ENCODE measurements at places on chromosomes 6 and 20. TPM values are rescaled to one million over a fixed set of nuclear protein-coding genes. Genes with fewer than 3 reads are reported as not detected.
A peak's percentile ranks its signal among the peaks of the same experiment; 100 is the strongest.

GRCh38 chr6:7725849-7726415 is at the start of gene BMP6:
Gene BMP6 (plus strand): TSS chr6:7726099. CDS start chr6:7726956, 857 bp downstream.
- no peak within 1 kb of the TSS for H3K27ac ChIP-seq
- peaks cover 13% of the 10 kb centered on the region for H3K4me1 ChIP-seq
- DNase-seq: peak; percentile 74
- no peaks in the 10 kb centered on the region for H3K36me3 ChIP-seq
- H3K27me3 ChIP-seq: peaks cover 80% of the 10 kb centered on the region

DNA sequence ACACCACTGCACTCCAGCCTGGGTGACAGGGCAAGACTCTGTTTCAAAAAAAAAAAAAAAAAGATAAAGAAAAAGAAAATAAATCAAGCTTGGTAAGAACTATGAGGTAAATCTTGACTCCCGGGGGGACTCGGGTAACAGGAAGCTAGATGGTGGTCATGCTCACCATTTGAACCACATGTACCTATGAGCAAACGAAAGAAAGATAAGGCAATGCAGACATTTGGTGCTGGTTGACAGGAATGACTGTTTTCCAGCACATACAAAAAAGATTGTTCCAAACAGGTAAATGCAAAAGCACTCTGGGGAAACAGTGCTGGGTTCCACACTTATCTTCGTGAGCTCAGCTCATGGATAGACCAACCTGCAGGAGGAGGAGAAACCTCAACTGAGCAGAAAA is 22.8 kb upstream of the PTPN1 start:
- H3K4me1 ChIP-seq: peaks cover 60% of the 10 kb centered on the region
- peak overlapping the region; percentile 27 for H3K4me3 ChIP-seq
- H3K27ac ChIP-seq: peak overlapping the region; percentile 82
- H3K36me3 ChIP-seq: peaks cover 6% of the 10 kb centered on the region

- no peaks in the 10 kb centered on the region for H3K27me3 ChIP-seq
- no peaks in the 10 kb centered on the region for H3K4me1 ChIP-seq
- H3K27ac ChIP-seq: no peak overlapping the region
- H3K36me3 ChIP-seq: no peaks in the 10 kb centered on the region
Observed at GRCh38 chr6:55108134-55109130, 65.9 kb upstream of the HCRTR2 start.

GRCh38 chr6:65091561-65091960 is 615.5 kb downstream of the EYS start:
- DNase-seq: no peak
- no peaks in the 10 kb centered on the region for H3K4me1 ChIP-seq
- H3K27ac ChIP-seq: no peak overlapping the region
- no peak overlapping the region for H3K4me3 ChIP-seq

GRCh38 chr6:158812611-158813010 is 6.6 kb downstream of the EZR start:
- H3K4me1 ChIP-seq: peaks cover 90% of the 10 kb centered on the region
- no peaks in the 10 kb centered on the region for H3K27me3 ChIP-seq
- DNase-seq: no peak
- peak overlapping the region; percentile 67 for H3K27ac ChIP-seq
- H3K4me3 ChIP-seq: peak overlapping the region; percentile 99

DNA sequence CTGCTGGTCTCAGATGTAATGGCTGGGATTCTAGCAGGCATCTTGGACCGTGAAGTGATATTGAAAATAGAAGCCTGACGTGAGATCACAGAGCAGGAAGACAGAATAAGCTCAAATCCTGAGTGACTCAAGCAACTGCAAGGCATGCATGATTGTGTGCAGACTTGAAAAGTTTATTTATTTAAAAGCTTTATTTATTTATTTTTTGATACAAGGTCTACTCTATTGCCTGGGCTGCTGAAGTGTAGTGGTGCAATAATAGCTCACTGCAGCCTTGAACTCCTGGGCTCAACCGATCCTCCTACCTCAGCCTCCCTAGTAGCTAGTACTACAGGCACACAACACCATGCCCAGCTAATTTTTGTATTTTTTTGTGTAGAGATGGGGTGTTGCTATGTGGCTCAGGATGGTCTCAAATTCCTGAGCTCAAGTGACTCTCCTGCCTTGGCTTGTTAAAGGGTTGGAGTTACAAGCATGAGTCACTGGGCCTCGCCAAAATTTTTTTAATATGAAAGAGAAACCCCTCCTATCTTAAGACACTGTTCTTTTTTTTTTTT is 40.1 kb upstream of the RNF144B start:
- H3K27me3 ChIP-seq: peaks cover 27% of the 10 kb centered on the region
- no peak overlapping the region for H3K27ac ChIP-seq
- H3K4me3 ChIP-seq: no peak overlapping the region
- DNase-seq: no peak

- no peak overlapping the region for H3K27ac ChIP-seq
- H3K36me3 ChIP-seq: no peaks in the 10 kb centered on the region
- no peak for DNase-seq
Observed at GRCh38 chr6:129469070-129469662, 240.8 kb downstream of the ARHGAP18 start.

- H3K27ac ChIP-seq: peak overlapping the region; percentile 95
Observed at GRCh38 chr20:50519036-50519762, 9.0 kb downstream of the PTPN1 start.

GRCh38 chr6:158487495-158487894 is 72.4 kb upstream of the TMEM181 start:
- H3K36me3 ChIP-seq: no peaks in the 10 kb centered on the region
- H3K27me3 ChIP-seq: no peaks in the 10 kb centered on the region
- H3K27ac ChIP-seq: no peak overlapping the region
- no peak for DNase-seq
- H3K4me1 ChIP-seq: no peaks in the 10 kb centered on the region

GRCh38 chr6:5403076-5403475 is 141.8 kb downstream of the FARS2 start:
- no peak overlapping the region for H3K27ac ChIP-seq
- H3K27me3 ChIP-seq: no peaks in the 10 kb centered on the region
- peaks cover 15% of the 10 kb centered on the region for H3K4me1 ChIP-seq
- no peak overlapping the region for H3K4me3 ChIP-seq

GRCh38 chr6:158730541-158730907 is 80.7 kb downstream of the SYTL3 start:
- peaks cover 12% of the 10 kb centered on the region for H3K4me1 ChIP-seq
- no peak overlapping the region for H3K27ac ChIP-seq
- H3K27me3 ChIP-seq: no peaks in the 10 kb centered on the region
- DNase-seq: no peak

GRCh38 chr6:56345376-56345995 is 98.1 kb upstream of the COL21A1 start:
- no peak for DNase-seq
- no peaks in the 10 kb centered on the region for H3K36me3 ChIP-seq
- H3K4me1 ChIP-seq: no peaks in the 10 kb centered on the region

GRCh38 chr20:41141153-41141815 is 3.9 kb downstream of the PLCG1 start:
- no peaks in the 10 kb centered on the region for H3K27me3 ChIP-seq
- H3K4me1 ChIP-seq: peaks cover 74% of the 10 kb centered on the region
- peaks cover 36% of the 10 kb centered on the region for H3K36me3 ChIP-seq
- peak overlapping the region; percentile 90 for H3K27ac ChIP-seq
- no peak for DNase-seq

DNA sequence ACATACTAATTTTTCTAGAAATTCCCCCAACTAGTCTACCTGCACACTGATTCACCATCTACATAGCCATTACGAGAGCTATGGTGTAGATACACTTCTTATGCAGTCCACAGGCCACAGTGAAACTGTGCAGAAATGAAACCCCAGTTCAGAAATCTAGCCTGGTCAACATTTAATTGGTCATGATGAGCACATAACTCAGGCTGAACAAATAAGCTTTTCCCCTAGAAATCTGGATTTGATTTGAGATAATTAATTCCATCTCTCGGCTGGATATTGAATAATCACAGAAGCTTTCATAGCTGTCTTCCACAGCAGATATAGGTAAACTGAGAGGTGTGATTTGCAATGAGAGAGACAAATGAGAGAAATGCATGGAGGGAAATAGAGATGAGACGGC is 22.6 kb upstream of the TINAG start:
- no peak overlapping the region for H3K4me3 ChIP-seq
- H3K27ac ChIP-seq: no peak overlapping the region
- DNase-seq: no peak
- H3K4me1 ChIP-seq: no peaks in the 10 kb centered on the region

DNA sequence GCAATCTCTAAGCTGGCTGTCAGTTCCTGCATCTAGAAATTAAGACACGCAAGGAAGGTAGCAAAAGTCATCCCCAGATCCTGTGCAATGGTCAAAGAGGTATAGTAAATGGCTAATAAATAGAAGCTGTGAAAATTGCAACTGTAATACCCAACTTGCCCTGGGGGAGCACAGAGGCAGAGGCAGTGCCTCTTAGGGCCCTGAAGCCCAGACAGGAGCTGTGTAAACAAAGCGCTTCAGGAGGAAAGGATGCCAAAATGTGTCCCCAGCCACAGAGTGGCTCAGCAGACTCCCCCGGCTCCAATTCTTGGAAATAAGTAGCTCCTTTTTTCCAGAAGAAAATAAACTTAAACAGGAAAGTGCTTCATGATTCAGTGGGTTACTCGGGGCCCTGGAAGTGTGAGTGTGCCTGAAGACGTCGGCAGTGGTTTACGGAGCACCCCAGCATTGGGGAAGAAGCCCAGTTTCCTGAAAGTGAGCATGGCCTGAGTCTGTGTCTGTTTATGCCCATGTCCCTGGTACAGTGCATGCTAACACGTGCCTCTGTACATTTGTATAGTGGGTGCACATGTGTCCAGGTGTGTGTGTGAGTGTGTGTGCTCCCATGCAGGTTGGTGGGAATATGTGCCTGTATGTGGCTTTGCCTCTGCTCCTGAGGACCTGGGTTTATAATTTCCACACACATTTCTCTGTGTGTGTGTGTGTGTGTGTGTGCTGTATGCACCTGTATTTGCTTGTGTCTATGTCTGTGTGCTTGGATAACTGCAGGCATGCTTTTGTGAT is 246.7 kb downstream of the MAFB start:
- DNase-seq: no peak
- H3K4me3 ChIP-seq: no peak overlapping the region
- H3K27ac ChIP-seq: no peak overlapping the region
- H3K36me3 ChIP-seq: no peaks in the 10 kb centered on the region
- H3K4me1 ChIP-seq: no peaks in the 10 kb centered on the region

DNA sequence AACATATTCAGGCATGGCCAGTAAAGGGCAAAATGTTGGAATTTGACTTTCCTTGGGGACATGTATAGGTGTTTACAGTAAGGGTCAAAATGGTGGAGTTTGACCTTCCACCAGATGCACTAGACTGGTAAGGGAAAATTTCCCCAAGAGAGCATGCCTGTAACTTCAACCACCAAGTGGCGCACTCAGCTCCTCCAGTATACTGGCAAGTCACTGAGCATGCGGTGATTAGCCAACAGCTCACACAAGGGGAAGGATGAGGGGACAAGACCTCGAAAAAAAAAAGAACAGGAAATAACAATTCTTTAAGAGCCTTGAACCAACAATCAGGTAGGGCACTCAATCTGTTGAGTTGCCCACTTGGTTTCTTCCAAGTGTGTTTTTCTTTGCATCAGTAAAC is 140.9 kb downstream of the EYS start:
- DNase-seq: no peak
- H3K36me3 ChIP-seq: no peaks in the 10 kb centered on the region
- H3K4me1 ChIP-seq: no peaks in the 10 kb centered on the region
- no peak overlapping the region for H3K4me3 ChIP-seq
- H3K27me3 ChIP-seq: no peaks in the 10 kb centered on the region
- H3K27ac ChIP-seq: no peak overlapping the region

DNA sequence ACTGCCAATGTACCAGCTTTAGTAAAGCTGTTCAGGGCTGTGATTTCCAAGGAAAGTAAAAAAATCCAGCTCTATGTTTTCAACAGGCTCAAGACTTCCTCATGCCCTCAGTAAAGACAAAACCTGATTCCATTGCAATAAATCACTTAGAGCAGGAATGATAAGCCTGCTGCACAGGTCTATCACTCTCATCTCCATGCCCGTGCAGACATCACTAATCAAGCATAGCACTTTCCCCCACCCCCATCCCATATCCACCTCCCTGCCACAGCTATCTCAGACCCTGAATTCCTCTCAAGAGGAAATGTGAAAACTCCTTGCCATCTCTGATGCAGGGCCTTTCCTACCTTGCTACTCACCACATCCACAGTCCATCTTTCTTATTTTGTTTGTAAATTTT is 554.9 kb downstream of the MAFB start:
- no peak overlapping the region for H3K4me3 ChIP-seq
- H3K4me1 ChIP-seq: no peaks in the 10 kb centered on the region
- no peaks in the 10 kb centered on the region for H3K27me3 ChIP-seq
- no peak overlapping the region for H3K27ac ChIP-seq

DNA sequence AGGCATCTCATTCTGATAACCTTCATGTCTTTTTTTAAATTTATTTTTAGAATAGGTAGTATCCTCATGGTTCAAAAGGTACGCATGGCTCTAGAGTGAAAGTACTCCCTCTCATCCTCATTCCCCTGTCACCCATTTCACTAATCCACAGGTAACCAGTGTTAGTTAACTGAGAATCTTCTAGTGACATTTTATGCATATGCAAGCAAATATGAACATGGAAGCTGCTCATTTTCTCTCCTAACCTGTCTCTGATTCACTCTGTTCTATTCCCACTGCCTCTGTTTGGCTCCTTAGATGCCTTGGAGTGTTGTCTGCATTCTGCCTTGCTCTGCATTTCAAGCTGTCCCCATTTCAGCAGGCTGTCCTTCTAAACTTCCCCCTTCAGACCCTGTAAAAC is 4.5 kb downstream of the NCOA7 start:
- H3K4me3 ChIP-seq: no peak overlapping the region
- no peak overlapping the region for H3K27ac ChIP-seq
- DNase-seq: no peak
- H3K4me1 ChIP-seq: peaks cover 36% of the 10 kb centered on the region
- H3K27me3 ChIP-seq: no peaks in the 10 kb centered on the region

GRCh38 chr6:20426177-20427082 is 24.8 kb downstream of the E2F3 start:
- H3K4me1 ChIP-seq: peaks cover 23% of the 10 kb centered on the region
- DNase-seq: no peak
- H3K36me3 ChIP-seq: peaks cover 56% of the 10 kb centered on the region
- H3K27ac ChIP-seq: no peak overlapping the region

- H3K4me1 ChIP-seq: no peaks in the 10 kb centered on the region
- H3K36me3 ChIP-seq: no peaks in the 10 kb centered on the region
- H3K27me3 ChIP-seq: no peaks in the 10 kb centered on the region
- no peak for DNase-seq
Observed at GRCh38 chr6:98380589-98380988, 453.8 kb upstream of the POU3F2 start.

GRCh38 chr6:3489961-3490624 is 33.2 kb upstream of the SLC22A23 start:
- no peaks in the 10 kb centered on the region for H3K36me3 ChIP-seq
- no peaks in the 10 kb centered on the region for H3K4me1 ChIP-seq

Gene ERVFRD-1
- total RNA-seq: not detected

Gene ECT2L
- total RNA-seq: not detected

Gene KHDC1L
- not detected for total RNA-seq

Gene TINAG
- total RNA-seq: not detected

Gene UBE2C
- total RNA-seq: 206 TPM

Gene LY86
- total RNA-seq: 1.7 TPM

Gene PRDM13
- total RNA-seq: not detected

Gene BTBD3
- 1.5 TPM for total RNA-seq

Data from activated CD8-positive, alpha-beta memory T cell treated with anti-CD3 and anti-CD28 coated beads, Interleukin-2, amount 10 ng/mL, durations not matched to agents 7 days and 5 days (primary cell).